ENCODE measurements at places on chromosomes 16 and 17.

GRCh38 chr17:51427856-51428255, 167.5 kb downstream of the UTP18 start:
- DNase-seq, result no peak

- DNase-seq, result no peak
These were observed 5.9 kb downstream of the TBX6 start for GRCh38 chr16:30085820-30086219.

DNA sequence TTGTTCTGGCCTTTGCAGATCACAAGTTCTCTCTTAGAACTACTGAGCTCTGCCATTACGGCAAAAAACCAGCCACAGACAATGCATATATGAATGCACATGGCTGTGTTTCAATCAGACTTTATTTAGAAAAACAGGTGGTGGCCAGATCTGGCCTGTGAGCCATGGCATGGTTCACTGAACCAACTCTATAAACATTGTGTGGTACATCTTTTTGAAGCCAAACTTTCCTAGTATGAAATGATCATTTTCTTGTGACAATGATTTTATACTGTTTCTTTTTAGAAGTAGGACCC, 65.9 kb upstream of the AMZ2 start:
- no peak for DNase-seq

- no peak for DNase-seq
These were observed 168.5 kb downstream of the MSI2 start for GRCh38 chr17:57424777-57425188.

DNA sequence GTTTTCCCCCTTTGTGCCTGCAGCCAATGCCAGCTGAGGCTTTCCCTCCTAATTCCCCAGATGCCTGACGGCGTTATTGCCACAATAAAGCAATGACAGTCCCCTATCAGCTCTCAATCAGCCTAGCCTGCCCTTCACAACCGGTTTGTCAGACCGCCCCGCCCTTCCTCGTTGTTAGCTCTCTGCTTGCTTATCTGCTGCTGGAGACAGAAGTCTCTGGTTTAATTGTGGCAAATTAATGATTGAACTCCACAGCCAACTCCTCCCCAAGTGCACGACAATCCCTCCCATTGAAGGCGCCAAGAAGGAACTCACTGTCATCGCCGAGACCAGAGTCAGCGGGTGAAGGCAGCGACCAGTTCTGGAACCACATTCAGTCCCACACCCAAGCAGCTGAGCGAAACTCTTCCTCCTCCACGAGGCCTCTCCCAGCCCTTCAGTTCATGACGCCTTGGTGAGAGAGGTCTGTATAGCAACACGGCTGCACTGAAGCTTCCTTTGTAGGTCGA, 474.4 kb downstream of the SLC39A11 start:
- DNase-seq, result no peak

DNA sequence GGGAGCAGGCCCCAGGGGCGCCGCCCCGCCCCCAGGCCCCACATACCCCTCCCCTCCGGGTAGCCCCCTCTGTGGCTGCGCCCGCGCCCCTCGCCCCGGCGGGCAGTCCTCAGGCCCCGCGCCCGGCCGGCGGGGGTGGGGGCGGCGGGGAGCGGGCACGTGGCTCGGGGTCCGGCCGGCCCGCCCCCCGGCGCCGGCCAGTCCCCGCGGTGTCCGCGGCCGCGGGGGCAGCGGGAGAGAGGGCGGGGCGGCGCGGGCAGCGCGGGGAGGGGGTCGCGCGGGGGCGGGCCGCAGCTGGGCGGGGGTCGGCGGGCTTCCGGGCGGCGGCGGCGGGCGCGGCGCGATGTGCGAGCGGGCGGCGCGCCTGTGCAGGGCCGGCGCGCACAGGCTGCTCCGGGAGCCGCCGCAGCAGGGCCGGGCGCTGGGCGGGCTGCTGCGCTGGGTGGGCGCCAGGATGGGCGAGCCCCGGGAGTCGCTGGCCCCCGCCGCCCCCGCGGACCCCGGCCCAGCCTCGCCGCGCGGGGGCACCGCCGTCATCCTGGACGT, 335 bp downstream of the NECAB2 start:
- DNase-seq, result no peak

GRCh38 chr16:13229039-13229438, 327.6 kb downstream of the SHISA9 start:
- DNase-seq, result no peak

All from retinal pigment epithelial cell (primary cell).